ENCODE measurements at places on chromosomes 2 and 18.

- no peak for DNase-seq
Measured at GRCh38 chr2:25381502-25381901, 39.8 kb upstream of the DNMT3A start.

GRCh38 chr2:147996828-147997227, 23.7 kb downstream of the ORC4 start:
- no peak for DNase-seq

- no peak for DNase-seq
Measured at GRCh38 chr2:20623241-20623640, 27.7 kb downstream of the HS1BP3 start.

DNA sequence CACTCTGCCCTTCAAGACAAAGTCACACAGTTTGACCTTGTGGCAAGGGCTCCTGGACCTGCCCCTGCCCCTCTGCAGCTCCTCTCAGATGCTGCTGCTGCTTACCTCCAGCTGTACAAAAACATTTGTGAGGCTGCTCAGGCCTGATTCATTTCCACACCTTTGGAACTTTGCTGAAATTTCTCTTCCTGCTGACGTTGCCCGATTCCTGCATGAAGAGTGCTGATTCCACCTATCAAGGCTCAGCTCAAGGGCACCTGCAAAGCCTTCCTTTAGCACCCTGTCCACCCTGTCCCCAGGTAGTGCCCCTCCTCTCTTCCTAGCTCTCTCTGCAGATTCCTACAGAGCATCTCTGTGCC, 738.3 kb upstream of the HS6ST1 start:
- DNase-seq: no peak

- DNase-seq: no peak
Measured at GRCh38 chr2:158325031-158325781, 131.3 kb downstream of the CCDC148 start.

GRCh38 chr2:69298862-69299261, 88.2 kb downstream of the GFPT1 start:
- no peak for DNase-seq

DNA sequence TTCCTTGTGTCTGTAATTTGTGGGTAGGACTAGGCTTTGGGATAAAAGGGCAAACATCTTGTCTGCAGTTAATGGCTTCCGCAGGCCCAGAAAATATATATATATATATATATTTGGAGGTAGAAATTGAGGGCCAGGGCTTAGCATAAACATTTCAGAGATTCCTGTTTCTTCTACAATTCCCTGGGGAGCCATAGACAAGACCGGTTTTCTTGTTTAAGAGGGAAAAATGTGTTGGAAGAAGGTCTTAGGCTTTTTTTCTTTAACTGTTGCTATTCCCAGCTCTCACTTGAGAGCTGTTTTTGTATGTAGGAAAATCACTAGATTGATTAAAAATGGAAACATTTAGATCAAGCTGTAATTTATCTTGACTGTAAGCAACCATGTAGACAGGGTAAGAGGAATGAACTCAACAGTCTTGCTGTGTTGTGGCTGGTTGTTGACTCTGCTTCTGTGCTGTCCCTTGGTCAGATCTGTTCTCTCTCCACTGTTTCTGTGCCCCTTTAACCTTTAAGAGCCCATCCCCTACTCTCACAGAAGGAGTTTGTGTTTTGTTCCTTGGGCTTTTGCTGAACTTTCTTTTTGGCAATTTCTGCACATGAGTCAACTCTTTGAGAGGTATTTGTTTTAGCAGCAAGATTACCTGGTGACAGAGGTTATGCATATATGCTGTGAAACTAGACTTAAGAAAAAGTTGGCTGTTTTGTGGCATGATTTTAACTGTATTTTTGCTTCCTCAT, 58.3 kb downstream of the EFEMP1 start:
- DNase-seq: no peak

DNA sequence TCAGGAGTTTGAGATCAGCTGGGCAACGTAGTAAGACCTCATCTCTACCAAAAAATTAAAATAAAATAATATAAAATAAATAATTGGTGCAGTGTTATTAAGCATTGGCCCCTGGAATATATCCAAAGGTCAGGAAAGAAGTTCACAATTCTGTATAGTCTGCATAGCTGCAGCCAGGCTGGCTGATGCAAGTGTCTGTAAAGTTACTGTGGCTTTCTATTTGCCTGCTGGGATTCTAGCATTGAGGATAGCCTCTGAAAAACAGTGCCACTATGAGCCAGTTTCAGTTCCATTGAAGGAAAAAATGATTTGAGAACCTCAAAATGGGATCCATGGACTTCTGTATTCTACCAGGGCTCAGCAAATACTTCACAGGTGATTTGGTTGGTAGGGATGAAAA, 208.6 kb downstream of the PARD3B start:
- no peak for DNase-seq

DNA sequence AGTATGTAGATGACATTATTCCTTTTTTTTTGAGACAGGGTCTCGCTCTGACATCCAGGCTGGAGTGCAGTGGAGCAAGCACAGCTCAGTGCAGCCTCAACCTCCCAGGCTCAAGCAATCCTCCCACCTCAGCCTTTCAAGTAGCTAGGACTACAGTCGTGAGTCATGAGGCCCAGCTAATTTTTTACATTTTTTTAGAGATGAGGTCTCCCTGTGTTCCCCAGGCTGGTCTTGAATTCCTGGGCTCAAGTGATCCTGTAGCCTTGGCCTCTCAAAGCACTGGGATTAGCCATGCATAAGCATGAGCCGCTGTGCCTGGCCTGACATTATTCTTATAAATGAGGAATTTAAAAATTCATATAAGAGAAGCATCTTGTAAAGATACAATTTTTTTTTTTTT, 86.9 kb downstream of the FAM117B start:
- DNase-seq: no peak

- no peak for DNase-seq
Measured at GRCh38 chr2:130258356-130258755, 60.1 kb upstream of the TUBA3E start.

- no peak for DNase-seq
Measured at GRCh38 chr2:241550616-241551580, 7.6 kb upstream of the BOK start.

- no peak for DNase-seq
Measured at GRCh38 chr2:17539611-17540092, 844 bp upstream of the VSNL1 start.

DNA sequence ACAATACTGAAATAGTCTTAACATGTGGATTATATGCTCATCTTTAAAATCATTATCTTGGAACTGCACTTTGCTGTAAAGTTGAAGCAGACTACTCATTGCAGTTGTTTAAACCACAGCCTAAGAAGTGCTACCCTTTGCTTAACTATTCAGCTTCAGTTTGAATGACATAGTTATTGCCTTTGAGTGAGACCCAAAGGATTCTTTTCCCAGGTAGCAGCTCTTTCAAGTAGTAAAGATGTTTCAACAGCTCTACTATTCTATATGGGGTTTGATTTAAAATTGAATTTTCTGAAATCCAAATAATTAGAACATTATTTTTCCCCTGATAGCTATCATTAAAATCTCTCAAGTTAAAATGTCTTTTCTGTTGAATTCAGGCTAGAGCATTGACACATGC, 1.1 kb downstream of the SCG2 start:
- DNase-seq: no peak

DNA sequence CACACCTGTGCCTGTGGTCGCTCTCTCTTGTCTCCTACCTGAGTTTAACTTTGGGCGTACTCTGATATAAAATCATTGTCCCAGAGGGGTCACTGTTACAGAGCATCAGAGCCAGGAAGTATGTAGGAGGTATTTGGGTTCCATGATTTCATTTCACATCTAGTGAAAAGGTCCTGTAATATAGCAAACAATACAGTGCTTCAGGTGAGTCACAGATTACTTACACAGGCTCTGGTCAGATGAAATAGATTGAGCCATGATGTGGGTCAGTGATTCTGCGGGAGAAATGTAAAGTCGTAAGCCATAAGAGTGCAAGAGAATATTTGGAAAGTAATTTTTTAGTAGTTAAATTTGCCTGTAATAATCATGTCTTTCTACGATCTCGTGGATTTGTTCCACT, 70.2 kb downstream of the SOCS6 start:
- DNase-seq: no peak

GRCh38 chr2:84649058-84649457, 132.8 kb downstream of the DNAH6 start:
- DNase-seq: no peak

GRCh38 chr18:59149416-59149815, 9.7 kb downstream of the SEC11C start:
- no peak for DNase-seq

GRCh38 chr2:203675086-203675485, 31.4 kb upstream of the CD28 start:
- no peak for DNase-seq

DNA sequence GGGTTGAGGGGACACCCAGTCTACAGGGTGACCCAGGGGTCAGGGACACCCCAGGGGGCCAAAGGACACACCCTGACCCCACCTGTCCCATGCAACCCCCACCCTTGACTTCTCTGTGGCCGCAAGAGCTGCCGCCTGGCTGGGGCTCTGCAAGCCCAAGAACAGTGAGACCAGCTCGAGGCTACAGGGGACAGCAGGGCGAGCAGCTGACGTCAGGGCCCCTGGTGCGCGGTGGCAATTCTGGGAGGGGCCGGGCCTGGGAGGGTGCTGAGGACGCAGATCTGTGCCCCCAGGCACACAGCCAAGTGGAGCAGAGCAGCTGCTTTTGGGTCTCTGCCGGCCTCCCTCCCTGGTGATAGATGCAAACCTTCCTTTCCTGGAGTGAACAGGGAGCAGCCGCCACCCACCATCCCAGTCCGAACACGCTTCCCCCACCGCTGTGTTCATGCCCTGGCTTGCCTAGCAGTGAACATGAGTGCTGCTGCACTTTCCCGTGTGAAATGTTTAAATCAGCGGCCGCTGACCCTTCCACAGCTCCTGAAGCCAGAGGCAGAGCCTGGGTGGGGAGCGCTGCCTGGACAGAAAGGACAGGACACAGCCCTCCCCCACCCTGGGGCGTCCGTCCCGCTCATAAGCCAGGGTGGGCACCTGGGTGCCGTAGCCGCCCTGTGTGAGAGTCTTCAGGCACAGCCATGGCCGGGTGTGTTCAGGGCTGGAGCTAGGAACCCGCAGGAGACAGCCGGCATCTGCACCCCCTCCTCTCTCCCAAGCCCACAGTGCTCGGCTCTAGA, 46.9 kb downstream of the SLC66A2 start:
- DNase-seq: no peak

DNA sequence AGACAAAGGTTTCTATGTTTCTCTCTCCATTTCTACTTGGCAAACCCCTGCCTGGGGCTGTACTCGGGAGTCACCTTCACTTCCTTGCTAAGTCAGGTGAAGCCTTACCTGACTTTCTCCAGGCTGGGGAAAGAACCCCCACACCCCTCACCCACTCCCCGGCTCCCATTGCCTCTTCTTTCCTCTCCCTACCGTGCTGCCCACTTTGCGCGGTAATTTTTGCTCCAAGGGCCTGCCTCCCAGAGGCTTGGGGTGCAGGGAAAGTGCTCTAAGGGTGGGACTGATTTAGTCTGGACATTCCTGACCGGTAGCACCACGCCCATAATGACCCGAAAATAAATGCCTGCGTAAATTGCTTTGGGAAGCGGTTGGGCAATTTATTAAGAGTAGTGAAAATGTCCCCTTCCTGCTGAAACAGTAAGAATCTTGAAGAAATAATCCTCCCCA, 49.1 kb upstream of the ATP6V1B1 start:
- no peak for DNase-seq

GRCh38 chr2:132795220-132795619, 125.2 kb upstream of the LYPD1 start:
- DNase-seq: no peak

All from NCI-H1436 (cell line).